Hematopoietic multipotent progenitor cell treated with erythropoietin and hydrocortisone succinate and interleukin-3 and kit ligand, for 15 days (in vitro differentiated cells): ENCODE measurements at places on chromosomes 1 and 21.

DNA sequence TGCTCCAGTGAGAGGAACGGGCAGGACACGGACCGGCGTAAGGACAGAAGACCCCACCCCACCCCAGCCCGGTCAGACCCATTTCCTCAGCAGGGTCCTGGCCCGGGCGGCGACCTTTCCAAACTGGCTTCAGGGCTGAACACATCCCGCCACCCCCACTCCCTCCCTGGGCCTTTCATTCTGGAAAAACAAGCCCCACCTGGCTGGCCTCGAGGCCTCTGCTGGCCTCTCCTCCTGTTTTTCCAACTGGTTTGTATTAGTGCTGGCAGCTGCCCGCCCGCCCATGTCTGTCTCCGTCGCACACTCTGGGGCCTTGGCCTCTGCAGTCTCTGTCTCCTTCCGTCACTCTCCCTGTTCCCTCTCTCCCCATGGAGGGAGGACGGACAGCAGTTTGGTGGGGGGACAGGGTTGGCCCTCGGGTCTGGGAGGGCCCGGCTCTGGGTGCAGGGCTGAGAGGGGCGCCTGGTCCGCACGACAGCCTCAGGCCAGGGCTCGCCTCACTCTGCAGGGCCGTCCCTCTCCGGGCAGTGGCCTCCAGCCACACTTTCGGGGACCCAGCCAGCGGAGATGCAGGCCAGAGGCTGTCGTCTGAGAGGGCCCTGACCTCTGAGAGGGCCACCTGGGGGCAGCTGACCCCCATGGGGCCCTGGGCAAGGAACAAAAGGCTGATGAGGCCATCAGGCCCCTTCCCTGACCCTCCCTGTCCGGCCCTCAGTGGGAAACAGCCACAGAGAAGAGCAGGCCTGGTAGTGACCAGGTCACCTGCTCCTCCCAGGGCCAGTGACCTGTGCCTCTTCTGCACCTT is 1.5 kb upstream of the MXRA8 start:
- no peak for DNase-seq

DNA sequence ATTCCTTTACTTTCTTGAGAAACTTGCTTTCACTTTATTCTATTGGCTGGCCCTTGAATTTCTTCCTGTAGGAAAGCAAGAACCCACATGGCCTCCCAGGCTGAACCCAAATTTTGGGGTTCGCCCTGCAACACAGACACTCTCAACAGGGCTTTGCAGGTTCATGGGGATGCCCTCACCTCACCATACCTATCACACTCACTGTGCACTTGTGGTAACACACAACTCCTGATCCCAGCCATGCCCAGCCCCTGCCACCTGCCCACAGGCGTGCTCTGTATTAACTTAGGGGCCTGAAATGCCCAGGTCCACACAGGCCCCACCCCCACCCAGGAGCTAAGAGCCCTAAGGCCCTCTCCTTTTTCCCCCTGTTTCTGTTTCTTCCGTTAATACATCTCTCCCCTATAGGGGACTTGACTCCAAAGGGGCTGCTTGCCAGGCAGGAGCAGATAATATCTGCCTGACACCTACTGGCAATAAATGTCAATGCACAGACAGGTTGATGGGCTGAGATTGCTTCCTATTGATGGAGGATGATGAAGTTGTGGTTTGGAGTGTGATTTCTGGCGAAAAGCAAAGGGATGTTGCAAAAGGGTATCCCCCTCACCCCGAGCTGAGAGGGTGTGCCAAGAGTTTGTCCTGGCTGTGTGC is 171.5 kb downstream of the AJAP1 start:
- no peak for DNase-seq

DNA sequence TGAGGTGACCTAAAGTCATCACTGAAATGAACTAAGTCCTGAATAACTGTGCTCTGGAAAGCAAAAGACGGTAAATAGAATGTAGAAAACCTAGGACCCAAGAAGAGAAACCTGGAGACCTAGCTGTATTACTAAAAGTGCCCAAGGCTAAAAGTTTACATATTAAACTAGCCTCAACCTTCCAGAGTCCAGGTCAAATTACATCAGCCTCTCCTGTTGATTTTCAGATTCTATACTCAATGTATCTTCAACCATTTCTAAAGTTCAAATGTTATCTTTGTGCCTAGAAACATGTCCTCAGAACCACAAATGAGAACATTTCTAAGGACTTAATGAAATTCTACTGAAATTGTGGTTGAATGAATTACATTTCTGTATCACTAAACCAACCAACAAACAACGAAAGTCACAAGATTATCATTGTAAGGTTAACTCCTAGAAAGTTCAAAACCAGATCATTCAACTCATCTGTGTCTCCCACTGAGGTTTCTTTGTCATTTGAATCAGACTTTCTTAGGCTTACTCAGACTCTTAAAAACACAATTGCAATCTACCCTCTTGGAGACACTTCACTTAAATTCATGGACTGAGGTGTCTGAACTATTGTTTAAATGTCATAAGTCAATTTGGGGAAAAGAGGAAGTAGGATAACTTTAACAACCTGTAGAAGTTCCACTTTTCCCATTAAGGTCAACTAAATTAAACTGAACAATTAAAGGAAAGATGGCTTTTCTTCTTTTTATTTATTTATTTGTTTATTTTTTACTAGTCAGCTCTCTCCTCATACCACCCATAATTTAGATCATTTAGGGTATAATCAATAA is 207.7 kb downstream of the BARHL2 start:
- DNase-seq = no peak

DNA sequence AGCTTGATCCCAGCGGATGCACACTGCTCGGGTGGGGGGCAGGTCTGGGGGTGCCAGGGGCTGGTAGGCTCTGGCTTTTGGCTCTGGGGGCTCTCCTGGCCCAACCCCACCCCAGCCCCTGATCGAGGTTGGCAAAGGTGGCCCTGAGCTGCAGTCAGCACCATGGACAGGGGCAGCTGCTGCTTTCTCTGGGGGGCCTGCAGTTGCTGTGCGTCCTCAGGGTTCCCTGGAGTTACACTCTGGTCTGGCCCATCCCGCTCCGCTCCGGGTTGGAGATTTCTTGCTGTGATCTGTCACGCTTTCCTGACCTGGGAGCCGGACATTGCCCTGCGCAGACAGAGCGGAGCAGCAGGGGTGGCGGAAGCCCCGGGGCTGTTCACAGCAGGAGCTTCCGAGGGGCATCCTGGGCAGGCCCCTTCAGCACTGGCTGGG is 8.0 kb upstream of the PLCH2 start:
- DNase-seq = no peak

DNA sequence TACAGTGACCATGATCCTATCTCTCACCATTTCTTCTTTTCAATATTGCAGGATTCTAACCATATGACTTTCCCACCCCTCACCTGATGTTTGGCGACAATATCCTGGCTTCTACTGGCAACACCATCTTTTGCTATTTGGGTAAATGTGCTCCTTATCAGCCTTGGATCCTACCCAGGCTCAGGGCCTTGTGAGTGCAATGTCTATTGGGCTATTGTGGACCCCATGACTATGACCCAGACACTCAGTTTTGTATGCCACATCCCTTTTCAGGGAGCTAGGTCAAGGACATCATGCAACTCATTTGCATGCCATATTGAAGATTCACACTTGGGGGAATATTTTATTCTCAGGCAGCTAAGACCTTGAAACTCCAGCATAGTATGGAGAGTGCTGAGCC is 67.9 kb downstream of the DDR2 start:
- no peak for DNase-seq

- no peak for DNase-seq
These were observed 5.4 kb upstream of the TSNAX start for GRCh38 chr1:231522931-231523642.

DNA sequence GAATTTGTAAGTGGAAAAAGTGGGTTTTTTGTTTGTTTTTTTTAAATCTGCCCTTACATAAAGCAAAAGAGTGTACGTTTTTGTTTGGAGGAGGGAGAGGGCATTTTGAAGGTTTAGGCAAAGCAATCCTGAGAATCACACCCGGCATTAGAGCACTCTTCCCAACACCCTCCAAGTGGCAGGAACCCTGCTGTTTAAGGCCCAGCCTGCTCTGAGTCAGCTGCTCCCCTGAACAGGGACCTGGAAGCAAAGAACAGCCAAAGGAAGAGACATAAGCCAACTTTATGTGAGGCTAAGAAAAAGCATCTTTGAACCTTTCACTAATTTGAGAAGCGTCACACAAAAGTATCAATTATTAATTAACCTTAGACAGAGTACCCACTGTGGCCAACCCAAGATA is 16.9 kb downstream of the MTFR1L start:
- DNase-seq = no peak

GRCh38 chr1:47262787-47263413 is 30.9 kb upstream of the TAL1 start:
- DNase-seq = peak; percentile 88

DNA sequence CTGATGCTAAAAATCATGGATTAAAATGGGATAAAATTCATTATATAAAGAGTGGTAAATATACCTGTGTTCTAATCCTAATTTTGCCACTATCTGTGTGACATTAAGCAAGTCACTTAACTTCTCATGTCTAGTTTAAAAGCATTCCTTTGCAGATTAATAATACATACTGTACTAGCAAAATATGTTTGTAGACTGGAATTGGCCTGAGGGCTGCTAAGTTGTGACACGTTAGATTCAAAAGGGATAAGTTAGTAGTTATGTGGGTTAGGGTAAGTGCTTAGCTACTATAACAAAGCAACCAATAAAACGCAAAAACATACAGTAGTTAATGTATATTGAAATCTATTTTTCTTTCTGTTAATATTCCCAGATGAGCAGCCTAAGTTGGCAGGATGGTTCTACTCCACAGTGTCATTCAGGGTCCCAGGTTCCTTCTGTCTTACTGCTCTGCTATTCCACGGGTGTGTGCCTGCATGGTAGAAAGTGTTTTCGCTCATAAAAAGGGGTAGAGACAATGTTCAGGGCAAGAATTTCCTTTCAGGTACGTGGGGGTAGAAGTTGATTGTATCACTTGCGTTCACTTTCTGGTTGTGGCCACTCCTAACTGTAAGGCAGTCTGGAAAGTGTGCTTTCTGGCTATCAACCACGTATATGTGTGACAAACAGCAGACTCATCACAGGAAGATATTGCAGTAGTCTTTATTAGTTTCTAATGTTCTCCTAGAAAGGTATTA is 239.8 kb downstream of the NFIA start:
- DNase-seq = no peak

GRCh38 chr1:39113109-39113743 is 87.1 kb downstream of the NDUFS5 start:
- no peak for DNase-seq

DNA sequence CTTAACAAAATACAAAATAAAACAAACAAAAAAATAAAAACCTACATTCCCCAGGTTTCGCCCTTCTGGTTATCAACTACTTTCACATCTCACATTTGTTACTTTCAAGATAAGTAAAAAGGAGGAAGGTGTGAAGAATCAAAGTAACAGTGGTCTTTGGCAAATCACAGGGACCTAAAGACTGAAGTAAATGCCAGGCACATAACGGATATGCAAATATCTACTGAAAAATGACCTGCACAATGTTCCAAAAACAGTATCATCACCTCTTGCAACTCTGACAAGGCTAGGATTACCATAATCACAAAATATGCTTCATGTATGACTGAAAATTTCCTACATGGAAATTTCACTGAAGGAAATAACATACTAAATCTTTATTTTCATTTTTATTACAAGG is 29.3 kb downstream of the COP1 start:
- DNase-seq = no peak

DNA sequence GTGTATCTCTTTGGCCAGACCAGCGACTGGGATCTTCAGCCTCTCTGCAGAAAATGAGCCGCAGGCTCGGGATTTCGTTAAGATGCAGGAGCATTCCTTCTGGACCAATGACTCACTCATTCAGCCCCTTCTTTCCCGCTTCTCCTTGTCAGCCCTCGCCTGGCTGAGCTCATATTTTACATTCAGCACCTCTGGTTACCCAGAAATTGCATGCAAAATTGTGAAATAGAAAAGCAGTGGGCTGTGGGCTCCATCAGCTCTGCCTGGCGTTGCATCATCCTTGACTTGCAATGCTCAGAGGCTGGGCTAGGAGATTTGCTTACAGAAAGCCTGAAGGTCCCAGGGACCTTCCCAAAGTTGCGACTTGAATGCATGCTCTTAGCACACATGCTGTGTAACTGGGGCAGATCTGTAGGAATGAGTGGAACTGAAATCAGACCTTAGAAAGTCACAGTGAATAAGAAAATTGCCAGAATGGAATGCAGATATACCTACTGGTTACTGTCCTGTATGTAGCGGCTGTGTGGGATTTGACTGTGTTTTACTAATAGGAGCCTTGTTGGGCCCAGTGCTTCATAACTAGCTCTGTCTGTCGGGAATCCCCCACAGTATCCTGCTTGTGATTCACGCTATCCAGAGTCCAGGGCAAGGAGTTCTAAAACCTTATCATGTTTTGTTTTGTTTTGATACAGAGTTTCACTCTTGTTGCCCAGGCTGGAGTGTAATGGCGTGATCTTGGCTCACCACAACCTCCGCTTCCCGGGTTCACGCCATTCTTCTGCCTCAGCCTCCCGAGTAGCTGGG is 444.8 kb downstream of the KIF26B start:
- DNase-seq = no peak

GRCh38 chr1:235642011-235642942 is 7.3 kb downstream of the GNG4 start:
- DNase-seq = no peak

DNA sequence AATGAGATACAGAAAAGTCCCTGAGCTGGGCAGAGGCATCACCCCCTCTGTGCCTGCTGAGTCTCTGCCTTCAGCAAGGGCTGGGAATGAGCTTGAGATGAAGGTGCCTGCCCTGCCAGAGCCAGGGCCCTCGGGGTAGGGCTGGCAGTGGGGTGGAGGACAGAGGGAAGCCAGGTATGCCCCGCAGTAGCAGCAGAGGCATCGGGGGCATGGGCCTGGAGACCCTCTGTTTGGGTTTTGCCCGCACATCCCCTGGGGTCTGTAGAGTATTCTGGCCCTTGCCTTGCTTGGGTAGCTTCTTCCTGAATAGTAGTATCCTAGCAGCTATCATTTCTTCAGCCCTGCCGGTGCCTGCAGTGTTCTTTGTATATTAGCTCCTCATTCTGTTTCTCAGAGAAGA is 33.0 kb downstream of the QSOX1 start:
- no peak for DNase-seq

GRCh38 chr21:41363370-41364270 is 1.8 kb downstream of the MX2 start:
- no peak for DNase-seq

- no peak for DNase-seq
These were observed 18.8 kb downstream of the ITSN1 start for GRCh38 chr21:33661146-33661545.

DNA sequence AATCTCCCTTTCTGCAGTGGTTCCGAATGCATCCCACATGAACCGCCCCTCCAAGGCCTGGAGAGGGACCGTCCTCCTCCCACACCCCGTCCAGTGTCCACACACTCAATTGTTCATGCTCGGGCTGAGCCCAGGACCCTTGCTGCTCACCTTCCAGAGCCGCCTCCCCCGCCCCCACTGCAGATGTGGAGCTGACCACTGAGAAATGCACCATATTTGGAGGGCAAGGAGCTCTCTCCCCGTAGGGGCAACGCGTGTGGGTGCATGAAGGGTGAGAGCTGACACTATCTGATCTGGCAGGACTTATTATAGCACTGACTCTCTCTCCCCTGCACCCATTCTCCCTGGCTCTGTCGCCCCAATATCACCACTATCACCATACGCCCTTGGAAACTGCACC is 4.0 kb upstream of the S100A3 start:
- peak; percentile 37 for DNase-seq

- DNase-seq = peak; percentile 44
These were observed 43.4 kb downstream of the PARP1 start for GRCh38 chr1:226364514-226364899.

GRCh38 chr1:216580538-216581057 is 142.6 kb downstream of the ESRRG start:
- DNase-seq = no peak

GRCh38 chr1:107963601-107964335 is 1.2 kb downstream of the VAV3 start:
- peak; percentile 9 for DNase-seq

- DNase-seq = peak; percentile 81
These were observed 25.0 kb downstream of the SZT2 start for GRCh38 chr1:43414634-43415223.
